Activated CD8-positive, alpha-beta T cell treated with anti-CD3 and anti-CD28 coated beads, Interleukin-2, amount 10 ng/mL, durations not matched to agents 7 days and 5 days (primary cell): ENCODE measurements at places on chromosomes 3 and 15.

GRCh38 chr15:71192816-71193215 is 77.5 kb downstream of the THSD4 start:
- H3K27me3 ChIP-seq: no peaks in the 10 kb centered on the region
- no peak overlapping the region for H3K27ac ChIP-seq
- no peak overlapping the region for H3K4me3 ChIP-seq
- no peak for DNase-seq

GRCh38 chr3:37505415-37505814 is 331.0 kb upstream of the LRRFIP2 start:
- H3K27ac ChIP-seq: no peak overlapping the region
- H3K4me1 ChIP-seq: peaks cover 23% of the 10 kb centered on the region
- peaks cover 36% of the 10 kb centered on the region for H3K27me3 ChIP-seq
- no peak overlapping the region for H3K4me3 ChIP-seq
- H3K36me3 ChIP-seq: no peaks in the 10 kb centered on the region
- peak; percentile 22 for DNase-seq

DNA sequence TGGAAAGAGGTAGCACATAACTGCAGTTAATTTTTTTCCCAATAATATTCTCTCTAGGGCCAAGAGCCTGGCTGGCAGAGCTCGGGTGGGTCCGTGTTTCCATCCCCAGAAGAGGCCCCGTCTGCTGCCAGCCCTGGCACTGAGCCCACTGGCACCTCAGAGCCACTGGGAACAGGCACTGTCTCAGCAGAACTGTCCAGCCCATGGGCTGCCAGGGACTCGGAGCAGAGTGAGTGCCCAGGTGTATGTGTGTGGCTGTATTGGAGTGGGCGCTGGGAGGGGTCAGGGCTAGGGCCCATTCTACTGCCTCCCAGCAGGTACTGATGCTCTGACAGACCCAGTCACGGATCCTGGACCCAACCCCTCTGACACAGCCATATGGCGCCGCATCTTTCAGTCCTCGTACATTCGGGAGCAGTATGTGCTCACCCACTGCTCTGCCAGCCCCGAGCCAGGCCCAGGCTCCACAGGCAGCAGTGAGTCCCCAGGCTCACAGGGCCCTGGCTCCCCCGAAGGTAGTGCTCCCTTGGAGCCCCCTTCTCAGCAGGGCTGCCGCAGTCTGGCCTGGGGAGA is 8.9 kb downstream of the VWA5B2 start:
- no peaks in the 10 kb centered on the region for H3K27me3 ChIP-seq
- no peak overlapping the region for H3K27ac ChIP-seq
- no peak overlapping the region for H3K4me3 ChIP-seq
- DNase-seq: no peak

GRCh38 chr3:55570271-55570711 is 83.2 kb upstream of the WNT5A start:
- H3K27me3 ChIP-seq: no peaks in the 10 kb centered on the region
- H3K27ac ChIP-seq: no peak overlapping the region
- H3K4me1 ChIP-seq: no peaks in the 10 kb centered on the region
- no peak for DNase-seq
- H3K36me3 ChIP-seq: no peaks in the 10 kb centered on the region

GRCh38 chr3:105365391-105366325 is 1.1 kb upstream of the ALCAM start:
- H3K27me3 ChIP-seq: peaks cover 34% of the 10 kb centered on the region
- DNase-seq: no peak
- H3K27ac ChIP-seq: peak overlapping the region; percentile 77
- H3K4me3 ChIP-seq: peak overlapping the region; percentile 92

DNA sequence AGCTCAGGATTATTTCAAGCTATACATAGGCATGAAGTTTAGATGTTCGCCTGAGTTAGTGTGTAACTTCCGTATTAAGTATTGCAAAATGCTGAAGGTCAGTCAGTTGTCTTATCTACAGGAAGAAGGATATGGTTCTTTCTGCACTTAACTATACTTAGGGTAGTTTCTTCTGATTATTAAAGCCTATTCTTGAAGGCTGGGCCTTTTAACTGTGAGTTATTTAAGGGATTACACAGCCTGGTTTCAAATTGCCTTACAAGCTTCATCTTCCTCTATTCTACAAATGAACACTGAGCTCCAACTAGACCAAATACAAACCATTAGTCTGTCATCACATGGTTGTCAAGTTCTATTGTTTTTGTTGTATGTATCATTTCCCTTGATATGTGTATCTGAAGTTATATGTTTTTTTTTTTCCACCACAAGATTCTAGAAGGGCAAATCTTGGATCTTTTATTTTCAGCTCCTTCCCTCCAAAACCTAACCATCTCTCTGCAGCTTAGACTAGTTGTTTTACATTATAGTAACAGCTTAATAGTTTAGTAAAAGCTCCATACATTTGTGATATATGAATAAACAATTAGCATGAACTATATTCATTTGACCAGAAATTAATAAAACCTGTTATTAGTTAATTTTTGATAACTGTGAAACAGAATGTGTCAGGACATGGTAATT is 272.9 kb upstream of the KCNMB2 start:
- H3K4me3 ChIP-seq: no peak overlapping the region
- no peaks in the 10 kb centered on the region for H3K27me3 ChIP-seq
- no peaks in the 10 kb centered on the region for H3K4me1 ChIP-seq
- no peak overlapping the region for H3K27ac ChIP-seq
- no peak for DNase-seq
- no peaks in the 10 kb centered on the region for H3K36me3 ChIP-seq

GRCh38 chr3:14554715-14555114 is 14.6 kb upstream of the GRIP2 start:
- no peak overlapping the region for H3K27ac ChIP-seq
- no peaks in the 10 kb centered on the region for H3K36me3 ChIP-seq
- peaks cover 22% of the 10 kb centered on the region for H3K27me3 ChIP-seq
- DNase-seq: no peak
- H3K4me3 ChIP-seq: no peak overlapping the region
- peaks cover 8% of the 10 kb centered on the region for H3K4me1 ChIP-seq

DNA sequence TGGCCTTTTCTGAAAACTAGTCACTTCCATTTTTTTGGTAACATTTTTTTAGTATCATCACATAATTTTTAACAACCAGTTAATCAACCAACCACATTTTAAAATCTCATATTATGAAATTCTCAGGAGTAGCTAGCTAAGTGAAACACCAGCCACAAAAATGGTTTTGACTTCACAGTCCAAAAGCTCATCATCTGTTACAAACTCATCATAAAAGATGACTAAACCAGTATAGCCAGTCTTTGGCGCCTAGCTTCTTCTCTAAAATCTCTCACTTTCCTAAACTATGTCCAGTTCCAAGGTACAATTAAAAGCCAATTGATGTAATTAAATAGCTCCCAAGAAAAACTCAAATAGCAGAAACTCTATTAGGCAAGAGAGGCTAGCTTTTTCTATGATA is 88.2 kb upstream of the ZNF385D start:
- H3K4me3 ChIP-seq: no peak overlapping the region
- H3K4me1 ChIP-seq: no peaks in the 10 kb centered on the region
- no peak for DNase-seq
- H3K36me3 ChIP-seq: no peaks in the 10 kb centered on the region

DNA sequence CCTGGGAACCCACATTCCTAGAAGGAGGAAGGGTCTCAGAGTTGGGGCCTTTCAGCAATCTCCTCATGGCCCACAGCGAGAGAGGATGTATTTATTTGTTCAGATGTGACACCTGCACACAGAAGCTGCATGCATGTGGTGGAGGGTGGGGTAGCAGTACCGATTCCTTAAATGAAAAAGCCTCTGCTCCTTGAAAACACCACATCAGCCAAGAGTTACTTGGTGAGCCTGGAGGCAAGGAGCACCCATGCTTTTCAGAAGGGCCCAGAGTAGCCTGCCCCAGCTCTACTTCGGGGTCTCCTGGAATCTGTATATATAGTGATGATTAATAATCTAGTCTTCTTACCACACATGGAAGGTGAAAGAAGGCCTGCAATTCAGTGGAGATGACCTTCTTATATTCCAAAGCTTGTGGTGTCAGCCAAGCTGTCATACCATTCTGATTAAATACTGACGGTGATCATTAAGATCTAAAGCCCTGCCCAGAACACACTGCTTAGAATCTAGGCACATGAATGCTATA is 33.5 kb downstream of the SEMA6D start:
- H3K36me3 ChIP-seq: no peaks in the 10 kb centered on the region
- H3K4me1 ChIP-seq: no peaks in the 10 kb centered on the region
- DNase-seq: no peak
- H3K4me3 ChIP-seq: no peak overlapping the region
- H3K27me3 ChIP-seq: no peaks in the 10 kb centered on the region

- no peak for DNase-seq
- peaks cover 6% of the 10 kb centered on the region for H3K27me3 ChIP-seq
- H3K27ac ChIP-seq: no peak overlapping the region
- H3K4me1 ChIP-seq: no peaks in the 10 kb centered on the region
- H3K4me3 ChIP-seq: no peak overlapping the region
- no peaks in the 10 kb centered on the region for H3K36me3 ChIP-seq
Measured at GRCh38 chr15:51312166-51313073, 26.0 kb downstream of the CYP19A1 start.

DNA sequence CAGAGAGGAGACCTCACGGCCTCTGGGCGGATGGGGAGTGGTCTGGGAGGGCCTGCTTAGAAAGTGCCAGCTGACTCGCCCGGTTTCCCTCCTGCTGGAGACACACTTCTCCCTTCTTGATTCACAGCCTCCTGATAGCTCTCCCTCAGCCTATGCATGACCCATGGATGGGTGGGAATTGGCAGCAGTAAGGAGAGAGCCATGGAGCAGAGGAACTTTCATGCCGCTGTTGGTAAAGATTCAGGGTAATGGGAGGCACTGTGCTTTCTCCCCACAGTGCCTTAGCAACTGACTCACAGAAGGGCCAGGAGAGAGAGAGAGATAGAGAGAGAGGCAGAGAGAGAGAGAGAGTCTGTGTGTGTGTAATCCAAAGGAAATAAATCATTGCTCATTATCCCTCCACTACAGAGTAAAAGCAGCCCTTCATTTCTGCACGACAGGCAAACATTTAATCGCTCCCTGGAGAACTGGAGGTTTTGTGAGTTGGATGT is 82.8 kb downstream of the SEMA5B start:
- H3K27me3 ChIP-seq: peaks cover 22% of the 10 kb centered on the region
- no peak overlapping the region for H3K27ac ChIP-seq
- DNase-seq: no peak
- H3K4me1 ChIP-seq: peaks cover 12% of the 10 kb centered on the region
- H3K4me3 ChIP-seq: no peak overlapping the region
- H3K36me3 ChIP-seq: no peaks in the 10 kb centered on the region

GRCh38 chr3:128674161-128674784 is 23.7 kb upstream of the RPN1 start:
- DNase-seq: no peak
- peaks cover 25% of the 10 kb centered on the region for H3K27me3 ChIP-seq
- H3K4me3 ChIP-seq: peak overlapping the region; percentile 50
- H3K27ac ChIP-seq: peak overlapping the region; percentile 73
- peaks cover 17% of the 10 kb centered on the region for H3K4me1 ChIP-seq
- peaks cover 1% of the 10 kb centered on the region for H3K36me3 ChIP-seq

DNA sequence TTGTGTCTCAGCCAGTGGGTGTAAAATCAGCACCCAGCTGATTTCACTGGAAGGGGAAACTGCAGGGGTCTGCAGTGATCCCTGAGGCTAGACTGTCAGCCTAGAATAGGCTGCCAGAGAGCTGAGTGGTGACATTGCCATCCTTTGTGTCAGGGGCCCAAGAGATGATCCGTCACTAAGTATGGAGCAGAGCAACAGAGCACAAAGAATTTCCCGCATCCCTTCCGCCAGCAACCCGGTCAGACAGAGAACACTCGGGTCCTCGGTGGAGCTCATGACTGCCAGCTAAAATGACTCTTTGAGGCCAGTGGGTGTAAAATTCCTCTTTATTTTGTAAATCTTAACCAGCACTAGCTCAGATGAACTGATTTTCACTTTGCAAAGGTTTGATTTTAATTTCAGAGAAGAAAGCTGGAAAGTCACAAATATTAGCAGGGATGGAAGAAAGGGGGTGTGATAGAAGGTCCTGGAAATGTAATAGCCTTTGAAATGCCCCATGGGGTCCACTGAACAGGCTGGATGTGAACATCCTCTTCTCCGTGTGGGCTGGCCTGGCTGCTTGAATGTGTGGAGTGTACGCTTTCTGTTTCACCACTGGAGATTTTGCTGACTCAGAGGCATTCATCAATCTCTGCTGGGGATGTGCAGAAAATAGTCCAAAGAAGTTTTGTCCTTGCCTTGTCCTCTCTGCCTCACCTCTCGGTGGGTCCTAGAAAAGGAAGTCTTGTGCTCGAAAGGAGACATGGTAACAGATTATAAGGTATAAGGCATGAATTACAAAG is 138.8 kb downstream of the SV2B start:
- no peaks in the 10 kb centered on the region for H3K36me3 ChIP-seq
- H3K4me1 ChIP-seq: no peaks in the 10 kb centered on the region
- no peak overlapping the region for H3K27ac ChIP-seq
- DNase-seq: no peak
- H3K4me3 ChIP-seq: no peak overlapping the region

- no peaks in the 10 kb centered on the region for H3K4me1 ChIP-seq
- DNase-seq: no peak
- no peaks in the 10 kb centered on the region for H3K36me3 ChIP-seq
- no peak overlapping the region for H3K27ac ChIP-seq
- no peaks in the 10 kb centered on the region for H3K27me3 ChIP-seq
Measured at GRCh38 chr3:7682822-7683229, 818.8 kb upstream of the LMCD1 start.

DNA sequence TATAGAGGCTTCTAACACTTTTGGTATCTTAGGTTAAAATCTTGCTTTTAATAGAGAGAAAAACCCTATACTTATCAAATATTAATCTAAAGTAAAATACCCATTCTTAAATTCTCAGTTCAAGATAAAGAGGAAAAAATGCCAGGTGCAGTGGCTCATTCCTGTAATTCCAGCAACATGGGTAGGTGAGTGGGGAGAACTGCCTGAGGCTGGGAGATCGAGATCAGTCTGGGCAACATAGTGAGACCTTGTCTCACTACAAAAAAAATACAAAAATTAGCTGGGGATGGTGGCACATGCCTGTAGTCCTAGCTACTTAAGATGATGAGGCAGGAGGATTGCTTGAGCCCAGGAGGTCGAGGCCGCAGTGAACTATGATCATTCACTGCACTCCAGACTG is 135.8 kb downstream of the CLASP2 start:
- no peaks in the 10 kb centered on the region for H3K4me1 ChIP-seq
- H3K4me3 ChIP-seq: no peak overlapping the region
- DNase-seq: no peak
- H3K27ac ChIP-seq: no peak overlapping the region

DNA sequence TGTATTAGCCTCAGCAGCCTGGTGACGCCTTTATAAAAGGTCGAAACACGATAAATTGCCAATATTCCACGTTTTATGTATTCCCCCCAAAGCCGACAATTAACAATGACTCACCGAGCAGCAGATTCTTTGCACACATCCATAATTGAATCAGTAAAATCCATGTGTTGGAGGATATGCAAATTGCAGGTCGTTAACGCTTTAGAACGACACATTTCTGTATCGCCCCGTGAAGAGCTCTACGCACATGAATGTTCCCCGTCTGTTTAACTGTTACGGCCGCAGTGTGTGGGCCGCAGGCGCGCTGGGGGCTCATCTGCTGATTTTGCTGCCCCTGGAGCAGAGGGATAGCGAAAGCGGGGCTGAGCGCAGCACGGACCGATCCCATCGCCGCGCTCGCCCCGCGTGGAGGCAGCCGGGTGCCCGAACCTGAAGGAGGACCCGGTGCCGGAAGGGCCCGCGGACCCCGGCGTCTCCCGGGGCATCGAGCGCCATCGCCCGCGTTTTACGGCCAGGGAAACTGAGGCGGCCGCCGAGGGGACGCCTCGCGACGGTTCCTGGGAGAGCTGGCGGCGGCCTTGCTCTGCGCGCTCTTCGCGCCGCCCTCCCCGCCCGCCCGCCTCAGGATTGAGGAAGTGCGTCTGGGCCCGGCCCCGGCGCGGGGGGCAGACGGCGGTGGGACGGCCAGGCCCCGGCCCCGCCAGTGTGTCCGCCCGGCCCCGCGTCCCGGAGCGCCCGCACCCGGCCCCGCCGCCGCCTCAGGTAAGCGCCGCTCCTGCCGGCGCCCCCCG is at the start of gene LRRK1:
LRRK1 (plus strand) TSS at position 668 of the 791 bp plus-strand sequence. CDS start 5,276 bp downstream, outside the sequence.
- no peaks in the 10 kb centered on the region for H3K36me3 ChIP-seq
- H3K4me1 ChIP-seq: peaks cover 22% of the 10 kb centered on the region
- peak; percentile 26 for DNase-seq
- no peak within 1 kb of the TSS for H3K27ac ChIP-seq
